T-helper 22 cell (primary cell): ENCODE measurements at places on chromosomes 6 and 20.

- DNase-seq: no peak
These were observed 31.1 kb downstream of the VSTM2L start for GRCh38 chr20:37933786-37934633.

DNA sequence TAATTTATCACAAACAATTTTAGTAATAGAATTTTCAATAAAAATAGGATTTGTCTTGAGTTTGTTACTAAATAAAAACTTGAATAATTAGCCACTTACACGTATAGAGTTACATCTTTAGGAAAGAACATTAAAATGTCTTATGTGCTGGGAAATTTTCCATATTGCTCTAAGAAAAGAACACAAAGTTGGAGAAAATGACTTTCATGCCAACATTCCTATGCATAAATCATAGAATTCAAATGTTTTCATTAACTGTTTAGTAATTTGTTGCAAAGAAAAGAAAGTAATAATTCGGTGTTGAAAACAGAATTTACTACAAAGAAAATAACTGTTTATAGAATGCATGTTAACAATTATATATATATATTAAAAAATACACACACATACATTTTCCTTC is 4.7 kb upstream of the TBC1D32 start:
- no peak for DNase-seq

DNA sequence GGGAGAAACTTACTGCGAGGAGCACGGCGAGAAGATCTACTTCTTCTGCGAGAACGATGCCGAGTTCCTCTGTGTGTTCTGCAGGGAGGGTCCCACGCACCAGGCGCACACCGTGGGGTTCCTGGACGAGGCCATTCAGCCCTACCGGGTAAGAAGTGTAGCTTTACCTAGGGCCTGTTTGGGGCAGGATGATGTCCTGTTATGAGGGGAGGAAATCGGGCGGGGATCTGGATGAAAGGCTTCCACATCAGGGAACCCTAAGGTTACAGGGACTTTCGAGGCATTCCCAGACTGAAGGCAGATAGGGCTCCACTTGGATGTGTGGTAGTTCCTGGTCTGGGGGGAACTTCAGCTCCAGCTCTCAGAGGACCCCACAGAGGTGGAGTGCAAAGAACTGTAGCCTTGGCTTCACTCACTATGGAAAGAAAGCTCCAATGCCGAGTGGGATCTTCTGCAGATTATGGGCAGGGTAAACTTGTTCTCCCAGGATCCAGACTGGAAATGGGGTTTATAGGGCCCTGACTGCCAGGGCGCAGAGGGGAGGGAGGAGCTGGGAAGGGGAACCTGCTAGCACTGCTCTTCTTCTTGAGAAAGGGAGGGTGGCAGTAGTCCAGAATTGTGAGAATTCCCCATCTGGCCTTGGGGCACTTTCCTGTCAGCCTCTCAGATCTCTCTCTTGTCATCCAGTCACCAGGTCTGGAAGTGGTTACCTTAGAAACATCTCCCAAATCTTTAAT is 740 bp downstream of the TRIM15 start:
- no peak for DNase-seq

DNA sequence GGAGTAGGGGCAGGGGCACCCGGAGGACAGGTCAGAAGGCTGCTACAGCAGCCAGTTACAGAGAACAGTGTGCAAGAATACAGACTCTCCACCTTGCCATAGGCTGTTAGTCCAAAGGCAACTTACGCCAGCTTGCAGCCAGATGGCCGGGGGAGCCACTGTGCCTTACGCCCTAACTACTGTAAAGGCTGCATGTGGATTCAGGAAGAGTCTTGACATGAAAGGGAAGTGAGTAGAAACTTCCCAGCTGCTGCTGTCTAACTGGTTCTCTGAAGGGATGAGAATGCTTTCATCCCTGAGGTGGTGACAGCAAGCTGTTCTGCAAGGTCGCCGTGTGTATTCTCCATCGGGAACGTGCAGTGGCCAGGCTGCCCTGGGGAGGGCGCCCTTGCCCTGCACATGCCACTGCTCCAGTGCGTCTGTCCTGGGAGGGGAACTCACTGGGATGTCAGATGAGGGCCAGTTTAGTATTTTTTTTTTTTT is 46.1 kb downstream of the LYRM4 start:
- DNase-seq: no peak

DNA sequence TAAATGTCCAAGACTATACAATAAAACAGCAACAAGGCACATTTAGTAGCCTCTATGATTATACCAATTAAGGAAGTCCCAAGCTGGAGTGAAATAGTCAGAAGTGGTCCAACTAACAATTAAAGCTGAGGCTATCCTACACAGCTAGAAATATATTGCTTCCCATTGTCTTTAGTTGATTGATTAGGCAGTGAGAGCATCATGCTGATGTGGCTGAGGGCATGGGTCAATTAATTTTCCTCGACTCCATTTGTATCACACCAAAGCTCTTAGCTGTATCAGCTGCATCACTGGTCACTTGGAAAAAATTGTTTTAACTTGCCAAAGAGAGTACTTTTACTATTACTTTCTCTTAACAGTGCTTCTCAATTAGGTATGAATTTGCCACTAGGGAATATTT is 328.7 kb upstream of the NT5E start:
- no peak for DNase-seq

DNA sequence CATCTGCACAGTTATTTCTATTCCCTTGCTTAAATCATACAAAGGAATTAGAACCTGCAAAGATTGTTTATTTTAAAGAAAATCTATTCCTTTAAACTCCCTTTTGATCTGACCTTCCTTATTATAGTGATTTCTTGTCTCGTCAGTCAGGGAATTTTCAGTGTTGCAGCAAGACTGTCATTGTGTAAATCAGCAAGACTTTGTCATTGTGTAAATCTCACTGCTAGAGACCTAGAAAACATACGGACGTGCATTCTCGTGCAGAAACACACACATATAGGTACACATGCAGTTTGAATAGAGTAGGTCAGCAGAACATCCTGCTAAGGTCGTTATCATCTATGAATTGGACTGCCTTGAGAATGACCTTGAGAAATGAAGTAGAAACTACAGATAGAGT is 6.2 kb upstream of the SGK1 start:
- DNase-seq: no peak

DNA sequence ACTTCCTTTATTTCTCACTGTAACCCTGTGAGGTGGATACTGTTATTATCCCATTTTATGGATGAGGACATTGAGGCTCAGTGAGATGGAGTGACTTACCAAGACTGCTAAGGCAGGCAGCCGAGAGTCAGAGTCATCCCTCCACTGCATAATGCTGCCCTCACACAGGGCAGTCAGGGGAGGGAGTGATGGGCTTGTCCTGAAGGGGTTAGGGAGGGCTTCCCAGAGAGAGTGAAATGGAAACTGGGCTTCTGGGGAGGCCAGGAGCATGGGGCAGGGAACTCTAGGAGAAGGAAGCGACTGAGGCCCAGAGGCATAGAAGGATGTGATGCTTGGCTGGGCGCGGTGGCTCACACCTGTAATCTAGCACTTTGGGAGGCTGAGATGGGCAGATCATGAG is 31.1 kb downstream of the TM9SF4 start:
- DNase-seq: no peak
